Colonic mucosa (tissue), 4 donors: ENCODE measurements at places on chromosomes 16 and 17. TPM values are rescaled to one million over a fixed set of nuclear protein-coding genes. Genes with fewer than 3 reads are reported as not detected.

The DLX4 gene
- total RNA-seq, result 0.49 TPM

The OR3A2 gene
- total RNA-seq, result not detected

The OR1A1 gene
- total RNA-seq, result not detected

The SLC4A1 gene
- 0.27 TPM for total RNA-seq

The HS3ST3B1 gene
- 1.1 TPM for total RNA-seq

DNA sequence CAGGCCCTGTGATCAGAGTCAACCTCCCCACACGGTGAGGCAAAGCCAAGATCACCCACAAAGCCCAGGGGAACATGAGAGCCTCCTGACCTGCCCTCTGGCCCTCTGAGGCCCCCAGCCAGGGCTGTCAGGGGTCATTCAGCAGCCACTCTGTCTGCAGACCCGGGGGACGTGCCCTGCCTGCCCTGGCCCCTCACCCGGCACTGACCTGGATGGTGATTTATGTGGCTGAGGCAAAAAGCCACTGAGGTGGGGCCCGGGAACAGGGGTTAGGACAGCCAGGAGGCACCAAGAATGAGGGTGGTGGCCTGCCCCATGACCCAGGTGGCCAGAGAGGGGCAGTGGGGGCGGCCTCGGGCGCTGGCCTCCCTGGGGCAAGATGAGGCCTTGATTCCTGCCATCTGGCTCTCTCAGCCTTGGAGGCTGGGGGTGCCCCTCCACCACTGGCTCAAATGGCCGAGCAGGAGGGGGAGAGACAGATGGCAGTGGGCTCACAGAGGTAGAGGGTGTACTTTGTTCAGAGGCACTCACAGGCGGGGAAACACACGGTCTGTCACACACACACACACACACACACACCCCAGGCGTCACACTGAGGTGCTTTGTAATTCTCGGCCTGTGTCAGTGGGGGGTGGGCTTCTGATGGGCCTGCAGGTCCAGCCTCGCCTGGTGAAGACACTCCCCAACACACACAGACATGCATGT lies 174.0 kb upstream of the GSE1 start:
- no peak for DNase-seq
- no peak overlapping the region for H3K27ac ChIP-seq
- H3K4me3 ChIP-seq, result no peak overlapping the region
- peaks cover 19% of the 10 kb centered on the region for H3K4me1 ChIP-seq
- no peaks in the 10 kb centered on the region for H3K27me3 ChIP-seq
- no peaks in the 10 kb centered on the region for H3K36me3 ChIP-seq

DNA sequence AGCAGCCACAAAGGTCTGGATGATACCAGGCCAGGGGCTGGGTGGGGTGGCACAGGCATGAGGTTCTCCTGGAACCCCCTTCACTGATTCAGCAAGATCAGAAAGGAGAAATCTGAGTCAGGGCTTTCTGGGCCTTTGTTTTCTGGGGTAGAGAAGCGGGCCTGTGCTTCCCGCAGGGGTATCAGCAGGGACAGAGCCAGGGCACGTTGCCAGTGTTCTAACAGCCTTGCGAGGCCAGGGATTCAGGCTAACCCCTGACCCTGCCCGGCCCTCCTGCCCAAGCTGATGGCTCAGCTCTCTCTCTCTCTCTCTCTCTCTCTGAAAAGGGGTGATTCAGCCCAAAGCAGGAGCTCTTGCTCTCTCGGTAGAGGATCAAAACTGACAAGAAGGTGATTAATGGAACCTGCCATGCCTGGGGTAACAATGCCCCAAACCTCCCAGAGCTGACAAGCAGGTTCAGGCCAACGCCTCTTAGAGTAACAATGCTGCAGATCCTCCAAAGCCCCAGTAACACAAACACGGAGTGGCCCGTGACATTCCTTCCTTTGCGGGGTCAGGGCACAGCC lies 2.0 kb upstream of the KRT13 start:
- H3K36me3 ChIP-seq, result no peaks in the 10 kb centered on the region
- H3K4me1 ChIP-seq, result no peaks in the 10 kb centered on the region
- H3K27ac ChIP-seq, result no peak overlapping the region
- no peaks in the 10 kb centered on the region for H3K27me3 ChIP-seq
- DNase-seq, result no peak

DNA sequence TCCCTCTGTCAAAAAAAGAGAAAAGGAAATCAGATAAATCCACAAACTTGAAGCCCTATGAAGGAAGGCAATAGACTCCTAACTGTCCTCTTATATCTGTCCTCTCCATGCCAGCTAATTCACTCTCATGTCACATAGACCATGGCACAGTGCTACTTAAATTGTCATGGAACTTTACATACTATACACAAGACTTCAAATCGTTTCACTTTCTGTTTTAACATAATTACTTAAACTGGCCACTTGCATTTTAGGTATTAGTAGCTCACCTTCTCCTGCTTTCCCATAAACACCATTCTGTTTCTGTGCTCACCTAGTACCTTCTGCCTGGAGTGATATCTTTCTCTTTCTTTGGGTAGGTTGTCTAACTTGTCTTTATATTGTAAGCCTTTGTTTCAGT lies 816.7 kb upstream of the KIF2B start:
- no peaks in the 10 kb centered on the region for H3K36me3 ChIP-seq
- DNase-seq, result no peak
- no peak overlapping the region for H3K4me3 ChIP-seq
- H3K27ac ChIP-seq, result no peak overlapping the region
- H3K4me1 ChIP-seq, result no peaks in the 10 kb centered on the region

DNA sequence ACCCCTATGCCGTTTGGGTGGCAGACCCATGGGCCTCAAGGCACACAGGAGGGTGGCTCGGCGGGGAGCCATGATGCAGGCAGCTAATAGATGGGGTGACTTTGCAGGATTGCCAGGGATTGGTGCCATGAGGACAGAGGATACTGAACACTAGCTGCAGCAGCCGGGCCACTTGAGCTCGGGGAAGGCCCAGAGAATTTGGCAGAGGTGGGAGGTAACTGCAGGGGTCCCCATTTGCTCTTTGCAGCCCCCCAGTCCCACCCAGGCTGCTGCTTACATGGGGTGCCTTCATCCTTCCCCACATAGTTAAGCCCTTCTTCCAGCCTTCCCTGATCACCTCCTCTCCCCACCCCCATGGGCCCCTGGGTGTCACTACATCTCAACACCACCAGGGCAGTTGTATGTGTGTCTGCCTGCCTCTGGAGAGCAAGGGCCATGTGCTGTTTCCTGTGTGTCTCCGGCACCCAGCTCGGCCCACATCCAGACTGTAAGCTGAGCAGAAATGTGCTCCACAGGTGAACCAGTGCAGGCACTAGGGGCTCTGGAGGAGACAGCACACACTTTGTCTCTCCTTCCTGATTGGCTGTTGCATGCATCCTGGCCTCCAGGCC lies 52.0 kb downstream of the SREBF1 start:
- H3K27me3 ChIP-seq, result peaks cover 5% of the 10 kb centered on the region
- peaks cover 20% of the 10 kb centered on the region for H3K4me1 ChIP-seq
- H3K27ac ChIP-seq, result no peak overlapping the region

DNA sequence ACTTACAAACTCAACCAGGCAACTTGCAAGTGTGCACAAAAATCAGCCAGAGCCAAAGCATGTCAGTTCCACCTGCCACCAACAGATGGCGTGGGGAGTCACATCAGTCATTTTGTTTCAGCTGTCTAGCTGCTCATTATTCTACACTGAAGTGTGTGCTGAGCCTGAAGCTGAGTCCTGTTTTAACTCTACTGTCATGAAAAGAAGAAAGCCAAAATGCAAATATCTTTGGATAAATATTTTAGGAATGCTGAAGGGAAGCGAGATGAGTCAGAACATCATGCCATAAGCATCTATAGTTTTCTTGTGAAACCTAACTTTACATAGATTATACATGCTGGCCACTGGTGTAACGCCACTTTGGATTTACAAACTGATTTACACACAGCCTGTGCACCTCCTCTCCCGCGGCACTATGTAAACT lies 172.6 kb downstream of the CDK5R1 start:
- H3K36me3 ChIP-seq, result peaks cover 4% of the 10 kb centered on the region
- no peak overlapping the region for H3K27ac ChIP-seq
- no peaks in the 10 kb centered on the region for H3K4me1 ChIP-seq
- peak; percentile 73 for DNase-seq
- H3K27me3 ChIP-seq, result no peaks in the 10 kb centered on the region

DNA sequence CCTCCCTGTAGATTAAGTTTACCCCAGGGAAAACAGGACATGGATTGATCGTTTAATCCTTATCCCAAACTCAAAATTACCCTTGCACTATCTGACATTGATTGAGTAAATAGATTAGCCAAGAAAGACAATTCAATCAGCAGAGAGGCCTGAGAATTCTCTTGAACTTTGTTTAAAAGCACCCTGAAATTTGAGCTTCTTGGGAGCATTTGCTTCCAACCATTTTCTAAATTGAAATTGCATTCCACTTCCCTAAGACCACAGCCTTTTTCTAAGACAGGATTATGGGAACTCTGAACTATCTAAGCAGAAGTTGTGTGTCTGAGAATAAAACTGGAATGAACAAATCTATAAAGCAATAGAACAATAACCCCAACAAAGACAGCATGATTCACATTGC lies 76.6 kb upstream of the TNRC6A start:
- no peak for DNase-seq
- no peak overlapping the region for H3K4me3 ChIP-seq
- no peaks in the 10 kb centered on the region for H3K36me3 ChIP-seq

- peaks cover 3% of the 10 kb centered on the region for H3K4me1 ChIP-seq
- H3K4me3 ChIP-seq, result no peak overlapping the region
- H3K27me3 ChIP-seq, result no peaks in the 10 kb centered on the region
- no peaks in the 10 kb centered on the region for H3K36me3 ChIP-seq
- H3K27ac ChIP-seq, result peak overlapping the region; percentile 94
Measured at GRCh38 chr16:53504665-53505064, 1.7 kb upstream of the AKTIP start.

DNA sequence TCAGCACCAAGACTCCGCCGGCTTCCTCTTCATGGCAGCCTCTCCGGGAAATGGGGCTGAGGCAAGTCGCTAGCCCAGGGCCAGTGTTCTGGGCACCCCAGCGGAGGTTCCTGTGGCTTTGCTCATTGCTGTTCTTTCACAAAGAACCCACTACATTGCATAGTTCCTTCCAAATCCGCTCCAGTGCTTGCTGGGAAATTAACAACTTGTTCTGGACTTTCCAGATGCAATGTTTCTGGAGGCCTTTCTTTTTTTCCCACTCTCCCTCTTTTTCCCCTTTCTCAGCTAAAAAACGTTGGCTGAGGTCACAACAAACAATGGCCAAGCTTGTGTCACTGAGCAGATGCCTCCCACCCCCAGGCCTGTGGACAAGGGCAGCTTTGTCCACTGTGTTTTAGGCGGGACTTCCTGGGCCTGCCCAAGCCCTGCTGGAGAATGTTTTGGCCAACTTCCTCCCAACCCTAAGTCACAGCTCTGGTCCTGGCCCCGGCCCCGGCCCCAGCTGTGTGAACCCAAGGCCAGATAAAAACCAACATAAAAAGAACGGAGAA lies 131.5 kb upstream of the RCVRN start:
- no peaks in the 10 kb centered on the region for H3K27me3 ChIP-seq
- H3K4me3 ChIP-seq, result no peak overlapping the region
- no peaks in the 10 kb centered on the region for H3K36me3 ChIP-seq
- DNase-seq, result peak; percentile 42
- H3K4me1 ChIP-seq, result no peaks in the 10 kb centered on the region

DNA sequence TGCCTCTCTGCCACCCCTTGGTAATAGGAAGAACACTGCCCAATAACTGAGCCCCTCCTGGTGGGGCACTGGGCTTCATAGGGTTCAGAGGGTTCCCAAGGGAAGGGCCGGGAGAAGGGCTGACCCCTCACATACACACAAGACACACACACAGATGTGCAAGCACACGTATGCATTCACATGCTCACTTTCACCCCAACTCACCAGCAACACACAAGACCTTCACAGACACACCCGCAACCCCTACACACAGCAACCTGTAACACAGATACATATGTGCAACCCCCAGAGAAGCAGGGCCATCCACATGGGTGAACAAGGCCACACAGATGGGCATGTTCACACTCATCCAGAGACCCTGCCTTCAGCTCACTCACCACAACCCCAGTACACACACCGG lies 225.1 kb downstream of the ZNF423 start:
- H3K4me1 ChIP-seq, result no peaks in the 10 kb centered on the region
- H3K4me3 ChIP-seq, result no peak overlapping the region

DNA sequence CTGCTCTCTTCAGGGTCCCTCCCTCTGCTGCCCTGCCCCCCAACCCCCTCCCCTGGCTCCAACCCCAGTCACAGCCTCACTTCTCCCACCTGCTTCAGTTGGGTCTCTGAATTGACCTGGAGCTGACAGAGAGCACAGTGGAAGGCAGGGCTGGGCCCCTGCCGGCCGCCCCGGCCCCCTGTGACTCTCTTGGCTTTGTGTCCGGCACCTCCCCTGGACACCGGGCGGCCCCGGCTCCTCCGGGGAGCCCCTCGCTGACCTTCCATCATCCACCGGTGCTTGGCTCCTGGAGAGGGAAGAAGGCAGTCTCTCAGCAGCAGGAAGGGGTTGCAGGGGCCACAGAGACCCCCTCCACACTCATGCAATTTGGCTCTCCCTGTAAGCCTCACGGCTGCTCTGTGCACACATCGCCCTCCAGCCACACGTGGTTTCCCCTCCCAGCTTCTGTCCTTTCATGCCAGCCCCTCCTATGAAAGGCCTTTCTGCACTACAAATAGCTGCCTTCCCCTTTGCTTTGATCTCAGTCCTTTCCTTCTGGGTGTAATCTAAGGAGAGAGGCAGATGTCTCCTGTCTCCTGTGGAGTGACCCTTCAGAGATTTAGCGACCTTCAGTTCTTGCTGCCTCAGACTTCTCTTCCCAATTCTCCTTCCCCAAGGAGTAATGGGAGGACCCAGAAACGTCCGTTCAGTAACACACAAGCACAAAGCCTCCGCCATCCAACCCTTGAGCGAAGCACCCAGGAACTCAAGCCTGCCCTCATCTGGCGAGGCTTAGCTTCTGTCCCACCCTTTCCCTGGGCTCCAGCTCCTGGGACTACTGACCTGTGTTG lies 8.3 kb downstream of the NKIRAS2 start:
- H3K27me3 ChIP-seq, result no peaks in the 10 kb centered on the region
- no peak overlapping the region for H3K27ac ChIP-seq
- no peak for DNase-seq

GRCh38 chr16:72025404-72026114 lies 17.0 kb downstream of the DHODH start:
- H3K4me3 ChIP-seq, result no peak overlapping the region
- no peaks in the 10 kb centered on the region for H3K27me3 ChIP-seq
- H3K27ac ChIP-seq, result no peak overlapping the region
- H3K4me1 ChIP-seq, result no peaks in the 10 kb centered on the region
- no peaks in the 10 kb centered on the region for H3K36me3 ChIP-seq

DNA sequence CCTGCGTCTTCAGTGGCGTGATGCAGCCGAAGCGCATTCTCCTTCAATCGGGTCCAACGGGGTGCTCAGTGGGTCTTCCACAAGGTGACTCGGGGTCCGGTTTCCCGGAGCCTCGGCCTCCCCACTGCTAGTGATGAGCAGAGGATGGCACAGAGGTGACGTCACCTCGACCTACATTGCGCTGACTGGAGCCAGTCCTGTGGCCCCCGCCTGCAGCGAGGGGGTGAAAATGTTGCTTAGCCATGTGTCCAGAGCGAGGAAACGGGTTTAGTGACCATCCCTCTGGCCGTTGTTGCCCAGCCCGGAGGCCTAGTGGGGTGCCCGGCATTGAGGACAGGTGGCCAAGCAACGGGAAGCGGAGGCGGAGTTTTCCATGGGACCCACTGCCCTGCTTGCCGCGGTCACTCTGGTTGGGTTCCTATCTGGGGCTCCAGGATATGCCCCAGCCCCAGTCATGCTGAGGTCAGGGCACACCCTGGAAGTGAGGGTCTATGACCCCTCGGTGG lies 190.6 kb upstream of the CIBAR2 start:
- H3K4me3 ChIP-seq, result no peak overlapping the region
- H3K27ac ChIP-seq, result no peak overlapping the region

GRCh38 chr16:82882226-82882625 lies 255.5 kb downstream of the CDH13 start:
- H3K36me3 ChIP-seq, result no peaks in the 10 kb centered on the region
- no peaks in the 10 kb centered on the region for H3K4me1 ChIP-seq
- no peaks in the 10 kb centered on the region for H3K27me3 ChIP-seq
- H3K27ac ChIP-seq, result no peak overlapping the region
